Stimulated activated CD4-positive, alpha-beta T cell treated with anti-CD3 and anti-CD28 coated beads, TNF-alpha, amount 100 ng/mL, for 1 hour (primary cell): ENCODE measurements at places on chromosomes 4 and X.

GRCh38 chr4:139785356-139785755 lies 119.7 kb downstream of the MGST2 start:
- DNase-seq: no peak

- DNase-seq: no peak
These were observed 28.9 kb upstream of the FRMPD3 start for GRCh38 chrX:107420571-107420970.

DNA sequence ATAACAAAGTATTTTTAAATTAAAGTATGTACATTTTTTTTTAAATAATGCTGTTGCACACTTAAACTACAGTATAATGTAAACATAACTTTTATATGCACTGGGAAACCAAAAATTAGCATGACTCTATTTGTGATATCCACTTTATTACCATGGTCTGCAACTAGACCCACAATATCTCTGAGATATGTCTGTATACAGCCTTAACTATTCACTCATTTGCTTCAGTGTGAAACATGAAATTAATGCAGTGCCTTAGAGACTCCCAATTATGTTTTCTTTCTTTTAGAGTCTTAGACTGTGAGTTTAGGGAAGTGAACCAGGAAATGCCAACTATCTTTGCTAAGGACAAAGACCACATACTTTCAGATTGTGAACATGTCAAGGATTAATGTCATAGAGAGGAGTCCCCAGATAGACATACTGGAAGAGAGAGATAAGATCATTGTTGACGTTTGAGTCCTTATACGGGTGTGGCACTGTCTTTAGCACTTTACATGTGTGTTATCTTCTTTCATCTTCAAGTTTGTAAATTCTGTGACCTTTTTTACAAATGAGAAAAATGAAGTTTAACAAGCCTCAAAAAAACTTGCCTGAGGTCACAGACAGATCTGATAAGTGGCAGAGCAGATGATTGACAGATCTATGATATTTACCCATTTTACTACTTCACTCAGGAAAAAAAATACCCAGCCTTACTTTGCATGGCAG lies 23.2 kb downstream of the CXorf58 start:
- DNase-seq: no peak

DNA sequence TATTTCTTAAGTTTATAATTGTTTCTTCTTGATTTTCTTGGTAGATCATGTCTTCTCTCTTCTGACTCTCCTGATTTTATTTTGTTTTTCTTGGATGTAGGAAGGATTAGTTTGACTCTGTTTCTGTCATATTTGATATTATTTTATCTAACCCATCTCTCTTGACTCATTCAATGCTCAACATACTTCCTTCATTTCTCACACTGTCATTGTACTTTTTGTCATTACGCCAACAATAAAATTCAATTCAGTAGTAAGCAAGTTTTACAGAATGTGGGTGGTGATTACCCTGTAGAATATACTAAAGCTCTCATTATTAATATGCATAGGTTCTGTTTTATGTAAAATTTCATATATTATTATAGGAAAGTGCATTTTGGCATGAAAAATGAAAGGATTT lies 1303.0 kb upstream of the AGA start:
- DNase-seq: no peak

DNA sequence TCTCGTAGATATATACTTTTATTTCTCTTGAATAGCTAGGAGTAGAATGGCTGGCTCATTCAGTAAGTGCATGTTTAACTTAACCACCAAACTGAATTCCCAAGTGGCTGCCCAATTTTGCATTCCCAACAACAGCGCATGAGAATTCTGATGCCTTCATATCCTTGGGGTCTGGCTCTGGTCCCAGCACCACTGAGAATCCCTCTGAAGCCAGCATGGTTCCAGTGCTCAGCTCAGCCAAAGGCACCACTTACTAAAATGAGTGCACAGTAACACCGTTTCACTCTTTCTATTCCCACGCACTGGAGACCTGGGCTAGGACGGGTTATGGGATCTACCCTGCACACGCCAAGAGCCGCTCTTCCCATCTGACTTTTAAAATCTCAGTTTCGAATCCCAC lies 60.4 kb downstream of the CASP3 start:
- no peak for DNase-seq

DNA sequence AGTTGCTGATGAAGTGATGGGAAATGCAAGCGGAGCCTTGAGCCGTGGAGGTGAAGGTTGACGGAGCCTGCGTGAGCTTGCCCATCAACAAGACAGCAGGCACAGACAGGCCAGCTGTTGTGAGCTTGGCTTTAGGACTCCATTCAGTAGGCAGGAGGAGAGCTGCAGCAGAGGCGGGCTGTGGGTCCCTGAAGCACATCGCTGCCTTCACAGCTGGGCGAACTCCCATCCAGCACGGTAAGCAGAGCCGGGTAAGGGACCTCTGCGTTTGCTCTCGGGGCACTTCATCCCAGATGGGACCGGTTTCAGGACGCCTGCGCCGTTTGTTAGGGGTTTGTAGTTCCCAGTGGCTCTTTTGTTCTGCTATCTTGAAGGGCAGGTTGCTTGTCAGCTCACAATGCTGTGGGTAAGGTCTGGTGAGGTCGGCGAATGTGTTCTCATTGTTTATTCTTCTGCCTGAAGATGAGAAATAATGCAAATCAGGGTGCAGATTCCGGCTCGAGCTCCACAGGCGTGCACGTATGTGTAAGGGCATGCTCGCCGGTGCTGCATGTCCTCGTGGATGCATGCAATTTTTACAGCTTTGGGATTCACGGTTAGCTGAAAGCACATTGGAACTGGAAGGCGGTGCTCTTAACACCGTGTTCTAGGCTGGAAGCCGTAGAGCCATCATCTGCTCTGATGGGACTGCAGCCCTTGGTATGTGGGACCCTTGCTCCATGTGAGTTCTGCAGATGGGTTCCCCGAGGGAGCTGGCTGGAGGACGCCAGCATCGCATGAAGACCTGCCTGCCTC lies 54.6 kb upstream of the CLDN34 start:
- DNase-seq: no peak

DNA sequence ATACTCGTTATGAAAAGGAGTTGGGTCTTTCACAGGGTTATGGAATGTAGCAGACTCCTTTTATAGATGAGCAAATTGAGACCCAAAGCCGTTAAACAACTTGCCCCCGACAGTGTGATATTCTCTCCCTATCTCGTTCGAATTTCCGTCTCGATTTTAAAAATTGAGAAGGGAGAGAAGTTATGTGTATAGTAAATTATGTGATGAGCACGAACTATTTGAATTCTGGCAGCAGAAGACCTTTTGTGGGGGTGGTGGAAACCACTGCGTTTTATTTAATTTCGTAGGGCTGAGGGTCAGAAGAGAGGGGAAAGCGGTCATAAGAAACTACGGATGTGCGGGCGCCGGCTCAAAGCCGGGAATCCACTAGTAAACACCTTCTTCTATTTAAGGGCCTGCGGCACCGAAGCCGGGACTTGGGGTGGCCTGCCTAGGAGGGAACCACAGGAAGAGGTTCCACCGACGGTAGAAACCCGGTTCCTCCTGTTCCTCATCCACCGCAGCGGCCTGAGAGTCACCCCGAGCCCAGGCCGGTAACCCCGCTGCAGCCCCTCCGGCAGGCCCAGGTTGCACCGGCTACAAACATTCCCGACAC lies 1.5 kb upstream of the DDX3X start:
- DNase-seq: no peak

DNA sequence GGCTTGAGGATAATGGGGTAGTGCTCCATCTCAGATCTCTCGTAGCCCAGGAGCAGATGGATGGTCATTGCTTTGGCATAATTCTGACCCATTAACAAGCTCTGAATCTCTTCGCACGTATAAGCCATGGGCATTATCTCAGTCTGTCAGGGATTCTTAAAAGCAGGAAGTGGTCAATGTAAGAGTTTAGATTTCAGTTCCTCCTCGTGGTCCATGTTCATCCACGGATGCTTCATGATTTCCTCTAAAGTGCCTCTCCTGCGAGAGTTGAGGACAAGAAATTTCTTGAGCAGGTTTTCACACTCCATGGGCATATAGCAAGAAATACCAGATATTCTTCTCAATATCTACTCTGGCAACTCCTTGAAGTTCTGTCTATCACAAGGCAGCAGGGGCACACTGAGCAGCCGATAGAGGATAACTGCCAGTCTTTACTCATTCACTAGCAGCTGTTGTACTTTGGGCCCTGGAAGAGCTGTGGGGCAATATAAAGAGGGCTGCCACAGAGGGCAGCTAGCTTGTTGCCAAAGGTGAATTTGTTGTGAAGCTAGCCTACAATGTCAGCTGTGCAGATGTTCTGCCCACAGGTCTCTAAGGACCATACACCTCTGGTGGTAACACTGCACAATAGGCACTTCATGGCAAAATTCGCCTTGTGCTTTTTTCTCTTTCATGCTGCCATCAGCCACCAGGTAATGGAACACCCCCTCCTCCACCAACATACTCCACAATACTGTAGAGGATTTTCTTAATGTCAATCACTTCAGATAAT lies 52.0 kb upstream of the WDR17 start:
- DNase-seq: no peak

DNA sequence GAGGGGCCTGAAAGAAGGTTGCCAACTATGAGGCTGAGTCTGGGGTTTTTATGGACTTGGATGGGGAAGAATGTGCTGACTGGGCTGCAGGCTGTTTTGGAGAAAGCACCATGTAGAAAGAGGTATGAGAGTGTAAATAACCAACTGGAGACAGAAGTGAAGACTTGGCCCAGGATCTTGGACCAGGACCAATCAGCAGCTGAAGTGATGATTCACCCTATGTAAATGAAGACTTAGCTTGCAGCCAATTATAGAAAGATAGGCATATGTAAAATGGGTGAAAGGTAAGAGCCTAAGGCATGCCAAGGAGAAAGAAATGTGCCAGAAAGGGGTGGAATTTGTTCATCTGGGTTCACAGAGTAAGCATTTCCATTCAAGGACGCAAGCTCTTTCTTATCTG lies 856.7 kb upstream of the PRKX start:
- no peak for DNase-seq

GRCh38 chr4:149176039-149176438 lies 639.6 kb downstream of the IQCM start:
- no peak for DNase-seq

- DNase-seq: no peak
These were observed 217.2 kb upstream of the ARSJ start for GRCh38 chr4:114196606-114197005.

DNA sequence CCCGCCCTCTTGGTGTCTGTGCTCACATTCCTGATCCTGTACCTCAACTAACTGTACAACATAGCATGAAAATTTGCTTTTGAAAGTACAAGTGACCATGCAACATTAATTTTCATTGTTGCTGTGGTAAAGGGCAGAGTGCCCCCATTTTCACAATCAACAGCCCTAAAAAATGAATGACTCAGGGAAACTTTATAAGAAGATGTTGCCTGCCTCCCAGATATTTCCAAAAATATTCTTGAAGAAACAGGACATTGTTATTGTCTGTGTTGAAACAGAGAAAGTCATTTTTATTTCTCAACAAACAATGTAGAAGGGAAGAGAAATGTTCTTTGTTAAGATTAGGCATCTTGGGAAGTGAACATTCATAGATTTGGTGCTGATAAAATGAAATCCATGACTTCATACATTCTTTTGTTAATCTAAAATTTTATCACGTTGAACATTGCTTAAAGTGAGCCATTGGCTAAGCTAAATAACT lies 113.9 kb upstream of the ANXA3 start:
- DNase-seq: no peak

GRCh38 chr4:12206091-12206490 lies 777.4 kb upstream of the HS3ST1 start:
- DNase-seq: no peak

GRCh38 chr4:118344801-118345200 lies 8.0 kb downstream of the PRSS12 start:
- no peak for DNase-seq

DNA sequence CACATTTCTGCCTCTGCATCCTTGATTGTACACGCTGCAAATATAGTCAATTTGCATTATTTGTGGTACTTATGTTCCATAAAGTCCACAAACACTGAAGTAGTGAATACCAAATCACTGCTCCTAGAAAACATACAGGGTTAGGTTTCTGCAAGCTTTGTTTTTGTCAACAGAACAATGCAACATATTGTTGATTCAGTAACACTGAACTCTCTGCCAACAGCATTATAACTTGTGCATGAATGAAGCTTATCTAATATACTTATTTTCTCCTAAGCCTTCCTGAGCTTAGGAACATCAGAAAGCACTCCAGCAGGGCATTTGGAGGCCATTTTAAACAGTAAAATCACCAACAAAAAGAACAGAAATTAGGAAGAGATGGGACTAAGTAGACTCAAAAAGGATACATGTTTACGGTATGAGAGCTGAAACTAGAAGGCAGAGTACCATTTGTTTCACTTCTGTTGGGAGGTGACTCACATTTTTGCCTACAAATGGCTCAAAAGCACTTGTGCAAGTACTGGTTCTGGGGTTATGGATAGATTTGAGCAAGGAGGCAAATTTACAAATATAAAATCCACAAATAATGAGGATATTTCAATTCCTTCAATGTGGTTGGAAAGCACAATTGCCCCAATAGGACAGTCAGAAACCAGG lies 14.1 kb downstream of the COX18 start:
- no peak for DNase-seq

DNA sequence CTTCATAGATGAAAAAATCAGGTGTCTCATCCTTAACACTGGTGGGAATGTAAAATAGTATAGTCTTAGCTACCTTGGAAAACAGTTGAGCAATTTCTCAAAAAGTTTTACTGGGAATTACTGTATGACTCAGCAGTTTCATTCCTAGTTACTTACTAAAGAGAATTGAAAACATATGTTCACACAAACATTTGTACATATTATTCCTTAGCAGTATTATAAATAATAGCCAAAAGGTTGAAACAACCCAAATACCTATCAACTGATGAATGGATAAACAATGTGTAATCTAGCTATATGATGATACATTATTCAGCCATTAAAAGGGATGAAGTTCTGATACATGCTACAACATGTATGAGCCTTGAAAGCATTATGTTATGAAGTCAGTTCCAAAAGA lies 41.7 kb downstream of the RBM46 start:
- DNase-seq: no peak

- no peak for DNase-seq
These were observed 24.7 kb downstream of the IL3RA start for GRCh38 chrX:1361275-1361674.

- DNase-seq: no peak
These were observed 1015.1 kb downstream of the RPA4 start for GRCh38 chrX:97898798-97899197.

DNA sequence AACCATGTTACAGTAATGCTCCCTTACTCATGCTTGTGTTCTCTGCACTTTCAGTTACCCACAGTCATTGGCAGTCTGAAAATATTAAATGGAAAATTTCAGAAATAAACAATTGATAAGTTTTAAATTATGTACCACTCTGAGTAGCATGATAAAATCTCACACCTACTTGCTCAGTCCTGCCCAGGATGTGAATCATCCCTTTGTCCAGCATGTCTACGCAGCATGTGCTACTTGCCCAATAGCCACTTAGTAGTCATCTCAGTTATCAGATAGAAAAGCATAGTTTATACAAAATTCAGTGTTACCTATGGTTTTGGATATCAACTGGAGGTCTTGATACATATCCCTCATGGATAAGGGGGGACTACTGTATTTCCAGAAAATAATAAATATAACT lies 577.1 kb downstream of the GALNTL6 start:
- DNase-seq: no peak
